Cortex of kidney (tissue), 1 donor: ENCODE measurements at places on chromosomes 1 and 21.

DNA sequence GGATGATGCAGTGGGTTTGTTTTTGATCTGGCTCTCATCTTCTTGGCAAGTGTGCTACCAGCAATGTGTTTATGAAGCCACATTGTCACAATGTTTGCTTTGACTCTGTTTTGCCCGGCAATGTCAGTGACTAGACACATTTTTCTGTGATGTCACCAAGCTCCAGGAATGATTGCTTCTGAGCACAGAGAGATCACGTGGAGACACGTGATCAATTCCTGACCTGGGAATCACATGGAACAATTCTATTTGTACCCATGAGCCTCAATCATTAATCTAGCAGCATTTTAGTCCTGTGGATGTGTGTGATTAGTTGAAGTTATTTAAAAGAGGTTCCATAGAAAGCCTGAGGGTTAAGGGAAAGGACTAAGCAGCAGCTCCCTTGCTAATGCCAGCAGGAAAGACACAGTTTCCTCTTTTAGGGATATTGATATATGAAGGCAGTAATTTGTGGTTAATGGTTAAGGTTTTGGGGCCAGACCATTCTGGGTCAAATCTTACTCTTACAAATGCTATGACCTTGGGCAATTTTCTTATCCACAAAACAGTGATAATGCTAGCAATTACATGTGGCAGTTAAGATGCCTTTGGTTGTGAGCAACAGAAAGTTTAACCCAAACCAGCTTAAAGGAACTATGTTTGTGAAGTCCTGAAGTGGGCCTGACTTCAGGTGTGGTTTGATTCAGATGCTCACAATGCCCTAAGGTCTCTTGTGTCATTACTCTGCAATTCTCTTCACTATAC, 59.0 kb downstream of the FASLG start:
- DNase-seq: no peak

DNA sequence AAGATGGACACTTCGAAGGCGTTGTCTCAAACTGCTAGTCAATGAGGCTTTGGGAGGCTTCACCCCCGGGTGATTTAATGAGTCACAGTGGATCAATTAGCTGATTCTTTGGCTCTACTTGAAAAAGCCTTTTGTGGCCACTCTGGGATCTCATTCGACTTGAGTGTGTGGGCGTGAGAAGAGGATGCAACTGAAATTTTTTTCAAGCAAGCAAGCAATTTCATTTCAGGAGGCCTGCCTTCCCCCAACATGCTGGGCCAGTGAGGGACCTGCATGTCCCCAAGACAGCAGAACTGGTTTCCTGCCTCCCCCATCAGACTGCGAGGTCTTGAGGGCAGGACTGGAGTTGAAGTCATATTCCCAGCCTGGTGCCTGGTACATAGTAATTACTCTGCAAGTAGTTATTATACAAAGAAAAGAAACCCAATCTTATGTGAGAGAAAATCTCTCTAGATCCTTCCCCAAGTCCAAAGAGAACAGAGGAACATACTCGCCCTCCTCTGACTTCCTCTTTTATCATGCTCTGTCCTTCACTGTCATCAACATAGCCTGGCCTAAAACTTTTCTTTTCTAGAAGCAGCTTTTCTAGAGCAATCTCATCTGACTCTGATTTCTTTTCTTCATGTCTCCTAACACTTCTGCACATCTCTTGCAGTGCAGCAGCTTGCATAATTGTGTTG, 22.7 kb downstream of the SYT6 start:
- DNase-seq: no peak

DNA sequence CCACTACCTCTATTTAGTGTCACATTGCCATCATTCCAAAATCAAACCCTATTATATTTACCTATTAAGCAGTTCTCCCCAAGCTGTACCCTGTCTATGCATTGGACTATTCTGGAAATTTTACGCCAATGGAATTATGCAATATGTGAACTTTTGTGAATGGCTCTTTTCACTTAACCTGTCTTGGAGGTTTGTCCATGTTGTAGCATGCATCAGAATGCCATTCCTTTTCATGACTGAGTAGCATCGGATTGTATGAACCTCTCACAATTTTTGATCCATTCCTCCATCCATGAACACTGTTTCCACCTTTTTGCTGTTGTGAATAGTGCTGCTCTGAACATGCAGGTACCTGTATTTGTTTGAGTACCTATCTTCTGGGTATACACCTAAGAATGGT, 33.7 kb downstream of the FAM163A start:
- DNase-seq: no peak

- no peak for DNase-seq
Observed at GRCh38 chr1:65216989-65217388, 69.0 kb downstream of the AK4 start.

DNA sequence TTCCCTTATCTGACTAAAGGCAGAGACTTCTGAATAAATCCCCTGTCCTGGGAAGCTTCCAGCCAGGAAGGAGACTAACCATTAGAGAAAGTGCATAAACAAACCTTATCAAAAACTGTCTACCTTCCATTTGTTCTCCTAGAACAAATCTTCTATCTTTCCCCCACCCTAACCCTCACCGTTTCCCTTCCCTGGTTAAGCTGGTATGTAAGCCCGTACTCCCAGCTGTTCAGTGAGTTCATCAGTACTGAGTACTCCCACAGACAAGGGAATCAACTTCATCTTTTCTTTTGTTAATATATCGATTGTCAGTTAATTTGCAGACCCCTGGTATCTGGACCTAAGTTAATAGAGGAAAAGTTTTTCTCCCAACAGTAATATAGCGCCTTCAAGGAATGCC, 20.1 kb upstream of the COG2 start:
- DNase-seq: no peak

GRCh38 chr1:156926175-156926574, 5.7 kb downstream of the LRRC71 start:
- DNase-seq: no peak

DNA sequence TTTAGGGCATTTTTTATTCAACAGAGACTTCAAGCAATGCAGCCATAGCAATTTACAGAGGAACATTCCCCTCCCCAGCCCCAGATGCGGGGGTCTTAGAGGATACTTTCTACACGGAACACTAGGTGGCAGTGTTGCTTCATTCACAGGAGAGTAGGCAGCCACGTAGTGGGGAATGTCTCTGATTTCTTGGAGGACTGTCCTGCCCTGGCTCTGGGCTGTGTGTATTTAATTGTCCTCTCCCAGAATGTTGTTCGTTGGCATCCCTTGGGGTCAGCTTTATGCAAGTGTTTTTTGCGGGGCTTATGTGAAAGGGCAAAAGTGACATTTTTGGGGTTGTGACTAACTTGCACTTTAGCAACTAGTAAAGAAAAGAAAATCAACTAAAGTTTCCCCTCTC, 96.9 kb downstream of the PAPPA2 start:
- DNase-seq: no peak

DNA sequence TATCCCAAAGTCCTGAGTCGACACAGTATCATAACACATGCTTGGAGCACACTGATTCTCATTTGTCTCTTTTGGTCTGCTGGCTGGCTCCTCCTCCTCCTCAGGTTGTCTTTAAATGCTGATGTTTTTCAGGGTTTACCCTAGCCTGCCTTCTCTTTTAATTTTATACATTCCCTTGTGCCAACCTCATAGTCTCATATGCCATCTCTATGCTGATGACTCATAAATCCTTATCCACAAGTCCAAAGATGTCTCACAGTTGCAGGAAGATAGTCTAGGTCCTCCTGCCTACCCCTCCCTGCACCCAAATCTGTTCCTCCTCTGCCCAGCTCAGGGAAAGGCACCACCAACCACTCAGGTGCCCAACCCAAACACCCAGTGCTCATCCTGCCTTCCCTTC, 108.3 kb downstream of the SIPA1L2 start:
- DNase-seq: no peak

- DNase-seq: no peak
Observed at GRCh38 chr1:109979489-109980091, 5.0 kb upstream of the AHCYL1 start.

GRCh38 chr1:39158327-39159086, 46.0 kb upstream of the MACF1 start:
- no peak for DNase-seq

DNA sequence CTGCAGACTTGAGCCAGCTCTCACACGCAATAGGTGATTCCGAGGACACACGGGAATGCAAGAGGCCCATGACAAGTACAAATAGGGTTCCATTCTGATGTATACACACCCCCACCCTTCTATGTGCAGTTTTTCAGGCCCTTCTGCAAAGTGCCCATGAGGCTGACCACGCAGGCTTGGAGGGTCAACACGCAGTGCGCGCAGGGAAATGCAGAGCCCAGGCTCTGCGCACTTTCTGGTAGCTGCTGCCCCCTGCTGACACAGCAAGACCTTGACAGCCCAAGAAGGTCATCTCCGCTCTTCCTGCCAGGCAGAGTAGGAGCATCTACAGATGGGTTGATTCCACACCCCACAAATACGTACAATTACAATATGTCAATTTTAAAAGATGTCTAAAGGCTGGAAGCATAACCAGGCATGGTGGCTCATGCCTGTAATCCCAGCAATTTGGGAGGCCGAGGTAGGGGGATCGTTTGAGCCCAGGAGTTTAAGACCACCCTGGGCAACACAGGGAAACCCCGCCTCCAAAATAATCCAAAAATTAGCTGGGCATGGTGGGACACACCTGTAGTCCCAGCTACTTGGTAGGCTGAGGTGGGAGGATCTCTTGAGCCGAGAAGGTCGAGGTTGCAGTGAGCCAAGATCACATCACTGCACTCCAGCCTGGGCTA, 18.5 kb downstream of the SH3BP5L start:
- DNase-seq: no peak

DNA sequence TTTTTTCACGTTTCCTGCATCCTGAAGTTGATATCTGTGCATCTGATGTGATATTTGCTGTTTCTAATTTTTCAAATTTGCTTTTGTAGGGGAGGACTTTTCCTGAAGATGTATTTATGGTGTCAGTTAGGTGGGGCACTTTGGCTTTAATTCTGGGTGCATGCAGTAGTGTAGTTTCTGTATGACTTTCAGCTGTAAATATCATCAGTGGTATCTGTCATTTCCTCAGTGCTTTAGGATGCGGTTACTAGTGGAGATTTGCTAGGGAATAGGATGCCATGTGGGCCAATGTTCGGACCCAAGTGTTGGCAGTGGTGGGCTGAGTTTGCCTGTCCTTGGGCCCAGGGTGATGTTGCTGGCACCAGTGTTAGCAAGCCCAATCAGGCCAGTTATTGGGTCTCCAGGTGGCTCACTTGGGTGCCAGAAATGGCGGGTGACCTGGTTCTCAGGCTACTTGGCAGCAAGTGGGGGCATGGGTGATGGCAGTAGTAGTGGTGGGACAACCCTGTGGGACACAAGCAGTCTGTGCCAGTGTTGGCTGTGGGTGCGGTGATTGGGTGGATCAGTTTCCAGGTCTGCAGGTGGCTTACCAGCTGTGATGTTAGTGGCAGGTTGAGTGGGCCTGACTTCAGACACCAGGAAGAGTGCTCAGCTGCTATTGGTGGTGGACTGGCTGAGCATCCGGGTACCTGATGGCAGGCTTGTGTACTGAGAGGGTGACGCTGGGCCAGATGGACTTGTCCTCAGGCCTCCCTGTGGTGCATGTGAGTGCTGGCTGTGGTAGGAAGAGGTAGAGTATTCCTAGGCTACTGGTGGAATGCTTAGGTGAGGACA, 24.4 kb downstream of the CD55 start:
- no peak for DNase-seq
